ENCODE measurements at places on chromosomes 16 and 17.

- H3K36me3 ChIP-seq = no peaks in the 10 kb centered on the region
- no peak overlapping the region for H3K4me3 ChIP-seq
- no peak for DNase-seq
- peaks cover 3% of the 10 kb centered on the region for H3K4me1 ChIP-seq
- H3K27ac ChIP-seq = no peak overlapping the region
- peaks cover 4% of the 10 kb centered on the region for H3K27me3 ChIP-seq
Measured at GRCh38 chr16:4096509-4096908, 19.7 kb downstream of the ADCY9 start.

DNA sequence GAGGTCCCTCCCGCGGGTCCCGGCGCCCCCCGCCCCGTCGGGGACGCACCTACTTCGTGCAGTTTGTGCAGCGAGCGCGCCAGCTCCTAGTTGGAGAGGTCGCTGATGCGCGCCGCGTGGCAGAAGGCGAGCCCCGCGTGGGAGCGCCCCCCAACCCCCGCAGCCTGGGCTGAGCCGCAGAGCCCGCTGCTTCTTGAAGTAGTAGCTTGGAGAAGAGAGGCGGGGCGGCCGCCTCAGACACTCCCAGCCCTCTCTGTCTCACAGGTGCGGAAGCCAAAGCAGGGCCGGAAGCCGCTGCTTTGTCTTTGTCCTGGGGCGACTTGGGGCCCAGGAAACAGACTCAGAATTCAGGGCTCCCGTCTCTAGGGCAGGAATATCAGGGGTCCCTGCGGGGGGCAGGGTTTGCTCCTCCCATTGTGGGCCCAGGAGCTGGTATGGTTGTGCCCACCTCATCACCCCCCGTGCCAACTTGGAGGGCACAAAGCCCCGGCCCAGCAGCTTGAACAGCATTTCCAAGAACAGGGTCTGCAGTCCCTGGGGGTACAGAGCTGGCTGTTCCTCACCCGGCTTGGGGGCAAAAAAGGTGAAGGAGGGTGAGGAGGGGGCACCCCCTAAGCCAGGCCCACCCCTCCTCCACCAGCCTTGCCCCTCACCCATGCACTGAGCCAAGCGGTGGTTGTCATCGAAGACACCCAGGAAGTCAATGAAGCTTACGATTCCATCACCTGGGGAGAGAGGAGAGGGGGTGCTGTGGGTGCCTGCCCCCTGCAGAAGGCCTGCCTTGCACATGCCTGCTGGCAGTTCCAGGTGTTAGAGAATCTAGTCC is 13.5 kb downstream of the SPATA32 start:
- peak; percentile 92 for DNase-seq
- H3K4me3 ChIP-seq = peak overlapping the region; percentile 87
- H3K4me1 ChIP-seq = peaks cover 66% of the 10 kb centered on the region
- H3K27me3 ChIP-seq = peaks cover 5% of the 10 kb centered on the region

GRCh38 chr16:4938683-4939030 is 1.7 kb upstream of the PPL start:
- H3K4me1 ChIP-seq = peaks cover 8% of the 10 kb centered on the region
- no peak for DNase-seq
- no peaks in the 10 kb centered on the region for H3K36me3 ChIP-seq
- no peak overlapping the region for H3K27ac ChIP-seq

- H3K4me3 ChIP-seq = no peak overlapping the region
- H3K27ac ChIP-seq = no peak overlapping the region
- no peaks in the 10 kb centered on the region for H3K36me3 ChIP-seq
- peaks cover 6% of the 10 kb centered on the region for H3K4me1 ChIP-seq
Measured at GRCh38 chr17:79959042-79959441, 76.6 kb downstream of the TBC1D16 start.

GRCh38 chr16:67773569-67774456 is 32.5 kb downstream of the RANBP10 start:
- no peak for DNase-seq
- peaks cover 30% of the 10 kb centered on the region for H3K36me3 ChIP-seq
- H3K4me3 ChIP-seq = no peak overlapping the region
- H3K27me3 ChIP-seq = no peaks in the 10 kb centered on the region

Data from activated naive CD4-positive, alpha-beta T cell treated with anti-CD3 and anti-CD28 coated beads, Interleukin-2, amount 10 ng/mL, durations not matched to agents 7 days and 5 days (primary cell).